Cortex of kidney (tissue), 1 donor: ENCODE measurements at places on chromosomes 2 and 18.

DNA sequence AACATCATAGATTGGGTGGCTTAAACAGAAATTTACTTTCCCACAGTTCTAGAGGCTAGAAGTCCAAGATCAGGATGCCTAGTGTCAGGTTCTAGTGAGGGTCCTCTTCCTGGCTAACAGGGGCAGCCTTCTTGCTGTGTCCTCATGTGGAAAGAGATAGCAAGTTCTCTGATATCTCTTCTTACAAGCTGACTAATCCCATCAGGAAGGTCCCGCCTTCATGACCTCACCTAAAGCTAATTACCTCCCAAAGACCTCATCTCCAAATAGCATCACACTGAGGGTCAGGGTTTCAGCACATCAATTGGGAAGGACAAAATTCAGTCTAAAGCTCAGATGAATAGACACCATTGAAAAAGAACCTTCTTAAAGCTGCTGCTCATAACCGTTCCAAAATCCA, 22.9 kb downstream of the ACVR1 start:
- DNase-seq = no peak

DNA sequence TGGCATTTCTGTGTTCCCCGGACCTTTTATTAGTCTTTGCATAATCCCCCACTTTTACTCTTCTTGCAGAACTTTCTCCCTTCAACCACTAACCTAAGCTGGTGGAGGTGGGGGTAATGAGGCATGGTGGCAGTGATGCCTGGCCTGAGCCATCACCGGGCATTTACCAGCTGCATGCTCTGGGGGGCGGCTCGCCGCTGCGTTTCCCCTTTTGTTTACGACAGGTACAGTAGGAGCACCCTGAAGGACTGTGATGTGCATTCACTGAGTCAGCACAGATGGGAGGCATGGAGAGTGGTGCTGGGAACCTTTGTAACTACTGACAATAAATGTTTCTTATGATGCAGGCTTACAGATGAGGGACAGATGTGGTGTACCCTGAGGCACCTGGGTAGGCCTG, 46.9 kb downstream of the PLEKHB2 start:
- DNase-seq = no peak

DNA sequence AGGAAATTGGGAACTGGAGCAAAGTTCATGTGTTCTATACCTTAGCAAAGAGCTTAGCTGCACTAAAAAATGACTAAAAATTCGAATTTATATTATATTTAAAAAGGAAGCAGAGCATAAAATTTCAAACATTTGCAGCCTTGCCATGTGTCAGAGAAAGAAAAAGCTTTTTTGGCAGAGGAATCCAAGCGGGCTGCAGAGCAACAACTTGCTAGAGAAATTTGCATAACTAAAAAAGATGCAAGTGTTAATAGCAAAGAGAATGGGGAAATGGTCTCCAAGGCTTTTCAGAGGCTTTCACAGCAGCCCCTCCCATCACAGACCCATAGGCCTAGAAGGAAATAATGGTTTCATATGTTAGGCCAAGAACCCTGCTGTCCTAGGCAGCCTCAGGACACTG, 1315.9 kb downstream of the DSC3 start:
- no peak for DNase-seq

DNA sequence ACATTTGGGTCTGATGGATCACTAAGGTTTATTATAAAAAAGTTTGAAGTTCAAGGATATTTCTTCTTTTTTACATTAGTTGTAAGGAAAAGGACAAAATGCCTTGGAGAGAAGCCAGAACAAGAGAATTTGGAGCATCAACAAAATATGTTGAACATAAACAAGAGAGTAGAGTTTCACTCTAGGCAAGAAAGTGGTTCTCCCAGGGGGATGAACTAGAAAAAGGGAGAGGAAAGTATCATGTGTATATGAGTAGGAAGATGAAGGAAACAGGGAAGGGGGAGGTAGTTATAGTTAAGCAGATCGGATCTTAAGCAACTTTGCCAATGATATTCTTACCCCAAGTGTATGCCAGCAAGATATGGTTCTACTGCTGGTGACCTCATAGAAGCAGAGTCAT, 63.8 kb upstream of the GALNT3 start:
- DNase-seq = no peak

- no peak for DNase-seq
Measured at GRCh38 chr2:44932079-44932478, 9.4 kb upstream of the SIX3 start.

GRCh38 chr2:137302957-137303356, 537.6 kb downstream of the THSD7B start:
- no peak for DNase-seq

DNA sequence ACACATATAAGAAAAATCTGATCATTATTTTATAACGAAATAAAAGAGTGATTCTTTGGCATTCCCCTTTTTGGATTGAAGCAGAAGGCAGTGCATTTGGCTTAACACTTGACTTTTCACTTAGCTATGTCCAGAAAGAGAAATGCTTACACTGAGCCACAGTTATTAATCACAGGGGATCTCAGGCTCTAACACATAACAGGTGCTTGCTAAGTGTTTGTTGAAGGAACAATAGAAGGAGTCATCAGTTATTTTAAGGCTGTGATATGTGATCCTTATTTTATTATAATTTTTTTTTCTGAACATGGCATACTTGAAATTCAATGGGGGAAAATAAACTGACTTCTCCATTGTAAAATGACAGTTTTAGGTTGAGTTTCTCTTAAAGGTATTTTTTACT, 209.5 kb downstream of the UBE2E3 start:
- DNase-seq = no peak
